ENCODE measurements at places on chromosomes 11 and 22. TPM values are rescaled to one million over a fixed set of nuclear protein-coding genes. Genes with fewer than 3 reads are reported as not detected.

The OOSP4A gene
- not detected for total RNA-seq

The CD6 gene
- 0.18 TPM for total RNA-seq

The OR52H1 gene
- total RNA-seq = 0.22 TPM

The PPP1CA gene
- 130 TPM for total RNA-seq

The MMP11 gene
- 8.9 TPM for total RNA-seq

The NLRP10 gene
- not detected for total RNA-seq

DNA sequence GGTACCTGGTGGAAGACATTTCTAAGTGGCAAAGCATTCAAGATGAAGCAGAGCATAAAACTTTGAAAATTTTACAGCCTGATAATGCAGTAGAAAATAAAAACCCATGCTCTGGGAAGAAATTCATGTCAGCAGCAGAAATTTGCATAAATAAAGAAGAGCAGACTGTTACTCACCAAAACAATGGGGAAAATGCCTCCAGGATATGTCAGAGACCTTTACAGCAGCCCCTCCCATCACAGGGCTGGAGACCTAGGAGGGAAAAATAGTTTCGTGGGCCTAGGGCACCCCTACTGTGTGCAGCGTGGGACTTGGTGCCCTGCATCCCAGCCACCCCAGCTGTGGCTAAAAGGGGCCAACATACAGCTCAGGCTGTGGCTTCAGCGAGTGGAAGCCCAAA, 5.4 kb upstream of the DKK3 start:
- no peak for DNase-seq

DNA sequence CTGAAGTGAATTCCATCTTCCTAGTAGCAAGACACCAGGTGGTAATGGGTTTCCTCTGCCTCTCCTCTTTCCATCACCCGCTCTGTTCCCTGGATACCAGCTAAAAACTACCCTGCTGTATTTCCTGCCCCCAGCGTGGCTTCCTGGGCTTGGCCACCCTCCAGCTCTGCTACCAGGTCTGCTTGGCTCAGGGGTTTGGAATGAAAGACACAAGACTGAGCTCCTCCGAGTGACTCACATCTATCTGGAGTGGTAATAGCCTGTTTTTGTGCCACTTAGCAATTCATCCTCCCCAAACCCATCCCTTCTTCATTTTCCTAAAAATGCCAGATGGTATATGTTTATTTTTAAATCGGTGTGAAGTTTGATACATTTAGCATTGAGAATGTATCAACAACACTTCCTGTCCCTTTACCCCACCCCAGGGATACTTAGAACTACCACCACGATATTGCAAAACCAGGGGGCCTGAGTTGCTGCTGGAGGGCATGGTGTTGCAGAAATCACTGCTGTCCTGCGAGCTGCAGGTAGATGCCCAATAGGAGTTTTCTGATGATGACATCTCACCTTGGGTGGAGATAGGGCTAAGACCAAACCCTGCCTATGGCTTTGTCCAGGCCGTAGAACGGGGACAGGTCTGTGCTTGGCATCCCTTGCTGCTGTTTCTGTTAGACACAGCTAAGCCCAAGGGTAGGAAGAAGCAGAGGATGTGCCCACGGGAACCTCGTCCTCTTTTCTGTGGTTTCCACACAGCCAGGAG, 7.5 kb upstream of the MICAL3 start:
- peak; percentile 26 for DNase-seq

DNA sequence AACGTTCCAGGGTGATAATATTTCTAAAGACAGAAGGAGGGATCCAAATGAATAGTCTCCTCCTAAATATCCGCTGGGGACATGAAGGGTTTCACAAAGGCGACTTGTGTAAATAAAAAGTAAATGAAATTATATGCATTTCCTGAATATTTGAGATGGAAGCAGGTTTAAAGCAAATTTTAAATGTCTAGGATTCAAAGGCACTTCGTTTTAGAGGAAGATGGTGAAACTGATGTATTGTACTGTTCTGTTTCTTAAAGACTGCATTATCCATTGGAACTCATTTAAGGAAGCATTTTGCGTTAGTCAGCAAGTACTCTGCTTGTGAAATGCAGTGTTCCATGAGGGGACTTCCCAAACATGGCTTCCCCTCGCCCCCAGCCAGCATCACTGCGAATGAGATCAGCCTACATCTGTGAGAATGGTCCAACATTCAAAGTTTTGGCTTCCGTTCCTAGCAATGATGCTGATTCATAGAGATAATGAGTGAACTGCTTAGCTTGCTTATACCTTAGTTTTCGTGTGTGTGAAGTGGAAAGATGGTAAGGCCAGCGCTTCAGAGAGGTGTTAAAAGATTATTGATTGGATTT, 1.5 kb downstream of the RAB39A start:
- DNase-seq = peak; percentile 38

GRCh38 chr11:95556342-95557163, 233.0 kb downstream of the FAM76B start:
- peak; percentile 86 for DNase-seq

DNA sequence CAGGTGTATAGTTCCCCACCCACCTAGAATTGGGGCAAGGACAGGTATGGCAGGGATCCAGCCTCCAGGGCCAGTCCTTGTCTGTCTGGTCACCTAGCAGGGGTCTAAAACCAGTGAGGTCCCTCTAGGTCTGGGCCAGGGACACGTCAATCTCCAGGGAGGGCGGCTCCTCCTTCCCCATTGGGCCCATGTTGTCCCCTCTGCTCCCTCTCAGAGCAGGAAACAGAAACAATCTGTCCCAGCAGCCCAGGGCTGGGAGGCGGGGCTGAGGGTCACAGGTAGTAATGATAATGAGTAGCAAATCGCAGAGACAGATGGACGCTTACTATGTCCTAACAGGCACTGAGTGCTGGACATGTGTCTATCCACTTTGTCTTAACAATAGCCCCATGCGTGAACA, 22.8 kb upstream of the SYT7 start:
- no peak for DNase-seq

DNA sequence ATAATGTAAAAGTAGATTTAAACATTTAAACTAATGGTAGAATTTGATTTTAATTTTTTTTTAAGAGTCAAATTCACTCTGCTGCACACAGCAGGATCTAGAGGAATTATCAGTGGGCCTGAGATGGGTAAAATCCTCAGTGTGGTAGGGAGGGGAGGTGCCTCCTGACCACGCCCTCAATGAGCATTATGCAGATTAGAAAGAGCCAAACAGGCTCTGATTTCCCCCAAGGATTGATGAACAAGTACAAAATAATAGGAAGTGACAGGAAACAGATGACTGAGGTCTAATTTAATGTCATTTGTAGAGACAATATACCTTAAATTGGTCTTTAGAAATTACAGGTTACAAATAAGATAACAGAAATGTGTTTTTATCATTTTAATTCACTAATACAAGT, 155.2 kb downstream of the DCDC1 start:
- no peak for DNase-seq

DNA sequence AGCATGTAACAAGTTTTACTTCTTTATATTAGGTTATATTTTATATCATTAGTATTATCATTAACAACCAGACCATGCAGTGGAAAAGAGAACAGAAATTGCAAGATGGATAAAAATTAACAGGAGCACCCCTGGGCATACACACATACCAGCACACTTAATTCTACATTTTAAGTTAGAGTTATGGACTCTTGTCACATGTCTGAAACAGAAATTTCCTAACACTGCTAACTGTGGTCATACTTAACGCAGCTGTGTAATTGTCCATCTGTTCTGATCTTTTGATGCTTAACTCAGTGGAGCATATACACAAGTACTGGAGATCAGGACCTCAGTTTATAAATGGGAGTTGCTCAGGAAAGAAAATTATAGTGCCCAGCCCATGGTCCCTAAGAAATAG, 358 bp downstream of the OR52H1 start:
- DNase-seq = no peak

- no peak for DNase-seq
Measured at GRCh38 chr11:131544591-131544990, 174.2 kb downstream of the NTM start.

DNA sequence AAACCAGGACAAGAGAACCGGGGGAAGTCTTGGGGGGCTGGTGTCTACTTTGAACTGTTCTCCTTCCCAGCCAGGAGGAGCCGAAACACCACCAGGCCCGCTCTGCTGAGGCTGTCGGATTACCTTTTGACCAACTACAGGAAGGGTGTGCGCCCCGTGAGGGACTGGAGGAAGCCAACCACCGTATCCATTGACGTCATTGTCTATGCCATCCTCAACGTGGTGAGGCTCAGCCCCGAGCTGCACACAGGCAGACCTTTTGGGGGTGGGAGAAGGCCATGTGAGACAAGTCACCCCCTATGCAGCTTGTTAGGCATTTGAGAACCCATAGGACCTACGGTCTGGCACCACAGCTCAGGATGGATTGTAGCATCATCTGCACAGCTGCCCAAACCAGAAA, 2.8 kb downstream of the HTR3A start:
- no peak for DNase-seq

DNA sequence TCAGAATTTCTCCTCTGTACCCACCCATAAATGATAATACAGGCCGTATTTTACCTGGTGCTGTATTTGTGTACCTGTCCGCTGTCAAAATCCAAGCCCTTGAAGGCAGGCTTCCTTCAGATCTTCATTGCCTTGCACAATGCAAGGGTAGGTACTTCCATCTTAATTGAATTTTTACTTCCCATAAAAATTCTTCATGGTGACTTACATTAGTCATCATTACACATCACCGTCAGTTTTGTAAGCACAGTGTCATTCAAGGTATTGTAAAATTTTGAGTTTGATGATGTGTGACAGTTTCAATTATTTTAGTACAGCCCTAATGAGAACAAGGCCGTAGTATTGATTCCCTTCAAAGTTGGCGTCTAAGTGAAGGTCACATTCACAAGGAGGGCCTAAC, 770 bp upstream of the TSG101 start:
- peak; percentile 23 for DNase-seq

DNA sequence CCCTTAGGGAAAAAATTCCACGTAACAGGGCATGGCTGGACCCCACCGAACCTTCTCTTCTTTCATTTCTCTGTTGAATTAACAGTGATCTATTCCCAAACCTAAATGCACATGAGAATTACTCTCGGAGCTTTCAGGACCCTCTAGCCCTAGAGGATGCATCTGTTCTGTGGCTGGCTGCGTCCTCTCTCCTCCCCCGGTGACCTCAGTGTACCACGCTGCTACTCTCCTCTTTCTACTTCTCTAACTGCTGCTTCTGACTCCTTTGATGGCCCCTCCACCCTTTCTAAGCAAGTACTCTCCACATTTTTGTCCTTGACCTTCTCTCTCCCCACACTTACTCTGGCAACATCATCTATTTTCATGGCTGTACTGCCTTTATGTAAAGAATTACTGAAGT, 12.1 kb upstream of the APOA1 start:
- no peak for DNase-seq

DNA sequence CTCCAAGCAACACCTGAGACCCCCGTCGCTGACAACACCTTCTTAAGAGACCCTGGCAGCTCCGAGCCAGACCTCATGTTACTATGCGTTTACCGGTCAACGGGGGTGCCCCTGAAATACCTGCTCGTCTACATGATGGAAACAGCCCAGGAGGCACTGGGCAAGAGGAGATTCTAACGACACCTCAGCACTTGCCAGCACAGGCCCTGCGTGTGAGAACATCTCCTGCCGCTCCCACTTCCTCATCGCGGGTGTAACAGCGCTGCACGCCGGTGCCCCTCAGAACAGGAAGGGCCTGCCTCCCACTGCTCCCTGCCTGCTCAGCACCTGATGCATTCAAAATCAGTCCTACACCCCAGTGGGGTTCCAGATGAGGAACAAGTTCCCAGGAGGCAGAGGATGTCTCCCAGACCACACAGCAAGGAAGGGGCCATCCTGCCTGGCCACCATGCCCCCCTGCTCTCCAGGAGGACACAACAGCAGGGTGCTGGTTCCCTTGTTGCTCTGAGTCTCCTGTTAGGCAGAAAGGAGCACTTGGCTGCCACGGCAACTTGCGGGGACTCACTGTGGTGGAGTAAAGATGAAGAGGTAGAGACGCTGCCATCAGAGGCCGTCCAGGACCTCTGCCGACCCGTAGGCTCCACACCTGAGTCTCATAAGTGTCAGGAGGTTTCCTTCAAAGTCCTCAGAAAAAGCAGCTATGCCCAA, 2.1 kb downstream of the TOLLIP start:
- no peak for DNase-seq

GRCh38 chr11:121489823-121490222, 37.1 kb upstream of the SORL1-AS1 start:
- DNase-seq = no peak

- no peak for DNase-seq
Measured at GRCh38 chr11:22138264-22138663, 54.6 kb upstream of the ANO5 start.

GRCh38 chr11:56885177-56885576, 103.5 kb upstream of the OR5AK2 start:
- DNase-seq = peak; percentile 1

DNA sequence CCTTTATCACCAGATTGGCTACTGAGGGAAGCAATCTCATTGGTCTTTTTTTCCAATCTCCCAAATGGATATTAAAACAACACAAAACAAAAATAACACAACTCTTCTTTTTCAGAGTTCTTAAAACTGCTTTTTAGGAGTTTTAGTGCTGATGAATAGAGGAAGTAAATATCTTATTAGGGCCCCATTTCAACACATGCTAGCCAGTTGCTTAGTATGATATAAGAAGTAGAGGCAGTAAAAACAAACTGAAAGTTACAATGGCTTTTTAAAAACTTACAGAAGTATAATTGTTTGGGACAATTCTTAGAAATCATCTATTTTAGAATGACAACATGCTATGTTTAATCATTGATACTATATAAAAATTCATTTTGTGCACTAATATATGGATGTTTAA, 3.4 kb downstream of the C11orf71 start:
- no peak for DNase-seq

DNA sequence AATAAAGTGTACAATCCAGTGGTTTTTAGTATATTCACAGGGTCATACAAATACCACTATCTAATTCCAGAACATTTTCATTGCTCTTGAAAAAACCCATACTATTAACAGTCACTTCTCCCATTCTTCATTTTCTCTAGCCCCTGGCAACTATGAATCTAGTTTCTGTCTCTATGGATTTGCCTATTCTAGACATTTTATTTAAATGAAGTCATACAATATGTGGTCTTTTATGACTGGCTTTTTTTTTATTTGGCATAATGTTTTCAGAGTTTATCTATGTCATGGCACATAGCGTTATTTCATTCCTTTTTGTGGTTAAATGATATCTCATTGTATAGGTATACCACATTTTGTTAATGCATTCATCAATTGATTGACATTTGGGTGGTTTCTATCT, 59.4 kb downstream of the KDM2A start:
- DNase-seq = no peak

DNA sequence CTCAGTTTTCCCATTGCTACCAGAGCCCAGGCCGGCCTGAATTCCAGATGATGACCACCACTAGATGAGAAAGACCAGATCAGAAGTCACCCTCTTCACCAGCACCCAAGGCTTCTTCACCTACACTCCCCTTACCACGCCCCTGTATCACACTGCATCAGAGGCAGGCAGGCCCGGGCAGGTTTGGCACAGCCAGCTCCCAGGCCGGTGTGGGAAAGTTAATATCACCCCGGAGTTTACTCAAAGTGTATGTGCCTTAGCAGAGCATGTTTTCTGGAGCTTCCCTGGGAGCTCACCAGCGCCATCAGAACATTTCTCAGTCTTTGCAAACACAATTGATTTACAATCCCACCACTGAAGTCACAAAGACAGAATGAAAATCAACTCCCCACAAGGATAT, 47.5 kb upstream of the POU2AF1 start:
- no peak for DNase-seq
